ENCODE measurements at places on chromosomes 5 and 9.

DNA sequence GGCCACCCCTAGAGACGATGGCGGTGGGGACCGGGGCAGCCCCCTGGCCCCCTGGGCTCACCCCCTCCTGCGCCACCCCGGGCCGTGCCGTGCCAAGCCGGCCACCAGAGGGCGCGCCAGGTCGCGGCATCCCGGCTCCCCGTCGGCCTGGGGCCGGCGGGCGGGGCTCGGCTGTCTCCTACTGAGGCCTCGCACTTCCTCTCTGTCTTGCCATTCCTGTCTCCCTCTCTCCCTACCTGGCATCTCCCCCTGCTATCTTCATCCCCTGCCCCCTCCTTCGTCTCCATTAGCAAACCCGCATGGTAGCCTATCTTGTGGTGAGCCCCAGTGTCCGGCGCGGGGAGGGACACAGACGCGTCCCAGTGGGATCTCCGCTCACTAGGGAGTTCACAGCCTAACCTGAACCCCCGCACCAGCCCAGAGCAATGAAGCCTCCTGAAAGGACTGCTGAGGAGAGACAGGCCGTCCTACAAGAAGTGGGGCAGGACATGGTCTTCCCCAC is 29.8 kb upstream of the FABP6 start:
- peak; percentile 39 for DNase-seq

DNA sequence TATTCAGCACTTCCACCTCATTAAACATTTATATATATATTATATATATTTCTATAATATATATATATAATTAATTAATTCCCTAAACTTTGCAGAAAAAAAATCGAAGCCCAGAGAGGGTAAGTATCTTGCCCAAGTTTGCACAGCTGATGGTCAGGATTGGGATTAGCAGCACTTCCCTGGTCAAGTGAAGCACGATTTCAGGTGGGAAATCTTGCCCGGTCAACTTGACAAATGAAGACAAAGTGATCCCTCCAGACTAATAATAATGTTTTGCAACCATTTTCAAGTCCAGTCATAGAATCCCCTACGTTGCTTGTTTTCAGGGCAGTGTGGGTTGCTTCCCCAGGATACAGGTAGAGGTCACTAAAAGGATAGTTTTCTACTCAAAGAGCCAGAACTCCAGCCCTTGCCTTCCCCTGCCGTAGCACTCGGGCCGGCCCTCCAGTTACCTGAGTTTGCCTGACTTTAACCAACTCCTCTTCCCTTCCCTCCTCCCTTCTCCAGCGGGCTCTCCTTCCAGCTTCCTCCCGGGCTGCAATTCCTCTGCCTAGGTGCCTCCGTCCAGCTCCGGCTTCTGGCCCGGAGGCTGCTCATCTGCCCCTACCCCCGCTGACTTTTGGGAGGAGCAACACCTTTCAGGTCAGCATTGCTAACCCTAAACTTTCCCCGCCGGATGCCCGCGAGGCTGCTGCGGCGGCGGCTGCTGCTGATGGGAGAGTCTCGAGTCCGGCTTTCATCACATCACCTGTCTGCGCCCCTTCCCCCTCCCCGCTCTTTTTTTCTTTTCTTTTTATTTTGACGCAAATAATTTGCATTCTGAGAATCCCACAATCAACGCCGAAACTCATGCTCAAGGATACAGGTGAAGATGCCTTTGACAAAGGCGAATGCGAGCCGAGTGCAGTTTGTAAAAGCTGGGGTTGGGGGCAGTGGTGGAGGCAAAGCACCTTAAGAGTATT is 930 bp downstream of the PRLR start:
- peak; percentile 7 for DNase-seq

DNA sequence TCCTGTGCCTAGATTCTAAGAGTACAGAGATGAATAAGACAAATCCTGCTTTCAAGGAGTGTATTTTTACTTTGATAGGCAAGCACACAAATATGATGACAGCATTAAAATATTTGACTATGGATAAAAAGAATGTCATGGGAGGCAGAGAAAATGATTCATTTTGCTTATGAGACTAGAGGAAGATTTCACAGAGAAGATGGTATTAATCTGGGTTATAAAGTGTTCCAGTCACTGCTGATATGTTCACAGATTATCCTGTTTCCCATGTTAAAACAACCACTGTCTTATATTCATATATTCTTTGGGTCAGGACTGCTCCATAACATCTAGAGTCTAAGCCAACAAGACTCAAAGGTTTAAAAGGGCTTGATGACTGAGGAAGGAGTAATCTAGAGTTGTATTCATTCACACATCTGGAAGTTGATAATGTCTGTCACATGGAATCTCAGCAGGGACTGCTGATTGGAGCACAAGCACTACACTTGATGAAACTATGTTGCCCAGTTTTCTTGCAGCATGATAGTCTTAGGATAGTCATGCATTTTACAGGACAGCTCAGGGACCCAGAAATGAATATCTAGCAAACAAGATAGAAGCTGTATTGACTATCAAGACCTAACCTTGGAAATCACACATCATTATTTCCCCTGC is 79.3 kb downstream of the STARD4 start:
- no peak for DNase-seq

GRCh38 chr5:10735569-10736276 is 25.3 kb downstream of the DAP start:
- no peak for DNase-seq

- DNase-seq, result peak; percentile 56
These were observed 53.6 kb downstream of the GPR107 start for GRCh38 chr9:130107234-130107861.

GRCh38 chr5:37754976-37755375 is 84.9 kb downstream of the GDNF start:
- no peak for DNase-seq

DNA sequence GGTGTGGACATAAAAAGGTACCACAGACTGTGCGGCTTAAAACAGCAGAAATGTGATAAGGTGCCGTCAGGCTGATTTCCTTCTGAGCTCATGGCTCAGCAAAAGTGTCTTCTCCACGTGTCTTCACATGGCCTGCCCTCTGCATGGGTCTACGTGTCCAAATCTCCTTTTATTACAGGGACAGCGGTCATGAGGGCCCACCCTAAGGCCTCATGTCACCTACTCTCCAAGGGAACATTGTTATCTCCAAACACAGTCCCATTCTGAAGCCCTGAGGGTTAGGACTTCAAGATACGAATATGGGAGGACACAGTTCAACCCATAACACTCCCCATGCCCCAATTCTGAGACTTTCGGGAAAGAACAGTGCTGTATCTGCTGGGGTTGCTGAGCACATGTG is 35.2 kb downstream of the COL23A1 start:
- DNase-seq, result no peak

GRCh38 chr5:115419846-115420585 is 123.6 kb upstream of the CCDC112 start:
- DNase-seq, result no peak

- DNase-seq, result no peak
These were observed 5.9 kb downstream of the LIX1 start for GRCh38 chr5:97136475-97136874.

- DNase-seq, result no peak
These were observed 202.0 kb upstream of the KLF9 start for GRCh38 chr9:70616228-70616990.

DNA sequence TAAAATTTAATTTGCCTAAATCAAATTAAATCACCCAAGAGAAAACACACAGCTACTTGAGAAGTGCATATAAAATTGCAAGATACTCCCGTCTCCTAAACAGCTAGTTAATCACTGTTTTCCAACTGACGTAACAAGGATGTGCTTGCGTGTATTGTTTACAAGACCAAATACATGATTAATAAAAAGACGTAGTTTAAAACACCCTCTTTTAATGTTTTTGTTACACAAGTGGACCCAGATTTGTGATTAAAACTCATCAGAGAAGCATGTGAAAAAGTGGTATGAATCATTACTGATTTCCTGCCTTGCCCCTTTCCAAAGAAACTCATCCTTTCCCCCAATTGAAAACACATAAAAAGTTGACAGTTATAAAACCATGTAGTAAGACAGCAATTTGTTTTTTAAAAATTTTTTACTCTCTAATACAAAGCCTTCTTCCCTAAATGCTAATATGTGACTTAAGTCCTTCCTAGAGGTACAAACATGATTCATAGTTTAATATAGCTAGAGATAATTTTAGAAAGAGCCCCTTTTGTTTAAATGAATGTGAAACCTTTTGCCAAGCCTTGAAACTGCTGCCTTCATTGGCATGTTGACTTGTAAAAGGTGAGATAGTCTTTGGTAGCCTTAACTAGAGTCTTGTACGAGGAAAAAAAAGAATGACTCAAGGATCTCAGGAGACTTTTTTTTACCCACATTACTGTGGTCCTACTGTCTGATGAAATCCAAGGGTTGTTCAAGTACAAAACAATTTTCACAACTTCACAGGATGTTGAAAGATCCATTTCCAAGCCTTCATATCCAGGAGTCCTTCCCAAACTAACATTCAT is 61.4 kb upstream of the FST start:
- no peak for DNase-seq

DNA sequence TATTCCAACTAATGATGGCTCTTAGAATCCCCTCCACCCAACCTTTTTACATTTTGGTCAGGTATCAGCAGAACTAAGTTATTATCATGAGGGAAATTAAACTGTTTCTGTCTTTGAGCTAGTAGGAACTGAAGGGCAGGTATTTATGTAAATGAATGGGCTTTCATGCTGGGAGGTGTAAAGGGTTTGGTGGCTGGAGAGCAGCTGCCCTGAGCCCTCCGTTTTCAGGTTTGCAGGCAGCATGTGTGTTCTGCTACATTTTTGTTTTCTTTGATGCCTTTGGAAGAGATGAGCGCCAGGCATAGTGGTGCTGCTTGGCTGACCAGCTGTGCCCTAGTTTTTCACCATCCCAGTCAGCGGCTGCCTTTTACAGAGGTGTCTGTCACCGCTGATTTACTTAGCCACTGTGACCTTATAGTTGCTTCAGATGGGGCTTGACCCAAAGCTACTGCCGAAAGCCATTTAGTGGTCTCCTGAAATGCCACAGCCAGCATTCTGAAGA is 231.9 kb downstream of the MAST4 start:
- DNase-seq, result no peak

GRCh38 chr9:35481347-35481975 is 8.4 kb upstream of the RUSC2 start:
- DNase-seq, result peak; percentile 73

DNA sequence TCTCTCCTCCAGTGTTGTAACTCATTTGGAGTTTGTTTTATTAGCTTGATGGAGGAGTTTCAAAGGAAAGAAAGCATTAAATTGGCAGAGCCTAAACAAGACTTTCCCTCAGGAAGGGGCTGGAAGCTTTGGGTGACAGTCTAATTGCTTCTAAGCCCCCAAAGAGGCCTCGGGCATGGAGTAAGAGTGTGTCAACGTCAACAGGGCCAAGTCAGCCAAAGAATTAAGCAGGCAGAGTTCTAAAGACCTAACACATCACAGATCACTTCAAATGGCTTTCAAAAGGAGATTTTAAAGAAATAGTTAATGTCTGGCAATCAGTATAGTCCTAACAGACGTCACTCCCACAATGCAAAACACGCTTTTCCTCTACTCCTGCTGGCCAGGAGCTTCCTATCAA is 234.5 kb downstream of the EFNA5 start:
- no peak for DNase-seq

DNA sequence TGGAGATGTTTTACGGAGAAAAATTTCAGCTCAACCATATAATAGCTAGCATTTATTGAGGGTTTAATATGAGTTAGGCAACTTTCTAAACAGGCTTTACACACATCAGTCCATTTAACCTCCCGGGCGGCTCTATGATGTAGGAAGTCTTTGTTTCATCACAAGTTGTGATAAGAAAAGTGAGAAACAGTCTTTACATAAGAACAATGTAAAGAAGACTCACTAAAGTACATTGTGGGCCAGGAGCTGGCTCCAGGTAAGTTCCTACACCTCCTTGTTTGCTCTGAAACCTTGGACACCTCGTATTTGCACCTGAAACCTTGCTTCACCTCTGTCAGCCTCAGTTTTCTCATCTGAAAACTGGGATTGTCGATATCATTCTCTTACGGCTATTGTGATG is 116.1 kb downstream of the JAKMIP2 start:
- no peak for DNase-seq
